ENCODE measurements at places on chromosomes 6 and 20. TPM values are rescaled to one million over a fixed set of nuclear protein-coding genes. Genes with fewer than 3 reads are reported as not detected.

DNA sequence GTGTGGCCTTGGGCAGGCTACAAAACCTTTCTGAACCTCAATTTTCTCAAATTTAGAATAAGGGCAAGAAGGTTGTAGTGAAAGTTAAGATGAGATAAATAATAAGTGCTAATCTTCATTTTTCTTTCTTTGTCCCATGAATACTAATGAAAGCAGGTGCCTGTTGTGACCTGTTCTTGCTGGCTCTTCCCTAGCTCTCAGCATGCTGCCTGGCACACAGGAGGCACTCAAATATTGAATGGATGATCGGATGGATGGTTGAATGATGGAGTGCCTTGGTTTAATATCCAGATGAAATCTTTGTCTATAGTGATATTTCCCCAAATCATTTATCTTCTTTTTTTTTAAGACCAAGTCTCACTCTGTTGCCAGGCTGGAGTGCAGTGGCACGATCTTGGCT, 15.0 kb downstream of the PBOV1 start:
- no peak overlapping the region for H3K27ac ChIP-seq
- H3K4me1 ChIP-seq = no peaks in the 10 kb centered on the region
- no peaks in the 10 kb centered on the region for H3K27me3 ChIP-seq
- no peak overlapping the region for H3K4me3 ChIP-seq
- peaks cover 13% of the 10 kb centered on the region for H3K36me3 ChIP-seq

Gene GLP1R
- not detected for total RNA-seq

GRCh38 chr6:26270903-26271667, 93.9 kb upstream of the BTN3A2 start:
- no peak overlapping the region for H3K4me3 ChIP-seq
- H3K27me3 ChIP-seq = no peaks in the 10 kb centered on the region
- no peaks in the 10 kb centered on the region for H3K36me3 ChIP-seq
- peak; percentile 39 for DNase-seq

Gene F13A1
- 0.25 TPM for total RNA-seq

- no peaks in the 10 kb centered on the region for H3K27me3 ChIP-seq
- no peak for DNase-seq
- H3K27ac ChIP-seq = no peak overlapping the region
Observed at GRCh38 chr20:34552569-34552968, 5.9 kb upstream of the MAP1LC3A start.

GRCh38 chr6:11921751-11922150, 90.4 kb upstream of the HIVEP1 start:
- peaks cover 66% of the 10 kb centered on the region for H3K4me1 ChIP-seq
- H3K27ac ChIP-seq = peak overlapping the region; percentile 93
- DNase-seq = no peak
- H3K4me3 ChIP-seq = no peak overlapping the region

DNA sequence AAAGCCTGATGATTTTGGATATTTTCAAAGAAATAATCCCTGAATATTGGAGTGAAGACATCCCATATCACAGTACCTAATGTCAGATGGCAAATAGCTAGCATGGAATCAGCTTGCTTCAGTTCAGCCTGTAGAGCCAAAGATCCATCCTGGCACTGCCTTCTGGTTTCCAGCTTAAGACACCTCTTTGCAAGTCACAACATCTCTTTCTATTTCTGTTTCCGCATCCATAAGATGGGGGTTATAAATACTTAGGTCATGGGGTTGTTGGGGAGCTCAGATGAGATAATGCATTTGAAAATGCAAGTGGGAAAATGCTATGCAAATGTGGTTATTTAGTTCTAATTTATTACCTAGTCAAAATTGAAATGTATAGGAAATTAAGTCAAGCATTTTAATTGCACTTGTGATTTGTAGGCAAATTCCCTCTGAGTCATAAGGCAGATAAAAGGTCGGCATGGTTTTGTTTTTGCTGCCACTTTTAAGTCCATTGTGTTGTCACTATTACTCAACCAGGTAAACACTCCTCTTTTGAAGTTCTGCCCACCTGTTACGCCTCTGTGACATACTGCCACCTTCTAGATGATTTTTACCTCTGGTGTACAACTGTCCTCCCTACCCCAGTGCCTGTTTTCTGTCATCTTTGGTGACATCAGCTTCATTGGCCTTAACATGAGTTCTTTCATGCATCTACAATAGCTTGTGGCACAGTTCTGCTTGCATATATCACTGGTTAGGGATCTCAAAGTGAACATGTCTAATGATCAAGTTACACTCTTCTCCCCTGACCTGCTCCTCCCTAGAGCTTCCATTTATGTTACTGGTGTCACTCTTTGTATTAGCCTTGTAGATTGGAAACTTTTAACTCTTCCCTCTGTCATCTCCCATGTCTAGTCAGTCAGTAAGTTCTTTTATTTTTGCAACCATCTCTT, 96.6 kb downstream of the CDKAL1 start:
- H3K27ac ChIP-seq = no peak overlapping the region
- H3K4me3 ChIP-seq = no peak overlapping the region
- no peak for DNase-seq
- no peaks in the 10 kb centered on the region for H3K27me3 ChIP-seq

DNA sequence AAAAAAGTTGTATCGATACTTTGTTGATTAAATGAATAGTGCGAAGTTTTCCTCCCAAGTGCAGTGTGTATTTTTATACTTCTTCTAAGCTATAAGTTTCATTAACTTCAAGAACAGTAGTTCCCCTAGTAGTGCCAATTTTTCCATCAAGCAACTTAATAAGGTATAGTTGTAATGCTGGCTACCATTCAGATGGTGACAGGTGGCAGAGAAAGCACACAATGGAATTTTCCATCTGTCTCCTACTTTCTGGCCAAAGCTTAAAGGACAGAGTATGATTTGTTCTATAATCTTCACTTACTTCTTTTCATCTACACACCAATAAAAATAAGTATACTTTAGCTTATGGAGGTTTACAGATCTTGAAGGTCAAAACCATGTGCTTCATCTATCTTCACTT, 431.1 kb downstream of the NKAIN2 start:
- H3K4me3 ChIP-seq = no peak overlapping the region
- no peaks in the 10 kb centered on the region for H3K36me3 ChIP-seq
- DNase-seq = no peak
- peaks cover 10% of the 10 kb centered on the region for H3K27me3 ChIP-seq

GRCh38 chr6:31142361-31142761, 3.5 kb upstream of the PSORS1C2 start:
- H3K36me3 ChIP-seq = peaks cover 20% of the 10 kb centered on the region
- peaks cover 11% of the 10 kb centered on the region for H3K4me1 ChIP-seq
- no peak for DNase-seq
- H3K27me3 ChIP-seq = peaks cover 2% of the 10 kb centered on the region

- no peak overlapping the region for H3K4me3 ChIP-seq
- H3K4me1 ChIP-seq = peaks cover 3% of the 10 kb centered on the region
- H3K36me3 ChIP-seq = peaks cover 20% of the 10 kb centered on the region
- no peak for DNase-seq
- H3K27me3 ChIP-seq = no peaks in the 10 kb centered on the region
- no peak overlapping the region for H3K27ac ChIP-seq
Observed at GRCh38 chr6:135325624-135326424, 144.7 kb downstream of the MYB start.

DNA sequence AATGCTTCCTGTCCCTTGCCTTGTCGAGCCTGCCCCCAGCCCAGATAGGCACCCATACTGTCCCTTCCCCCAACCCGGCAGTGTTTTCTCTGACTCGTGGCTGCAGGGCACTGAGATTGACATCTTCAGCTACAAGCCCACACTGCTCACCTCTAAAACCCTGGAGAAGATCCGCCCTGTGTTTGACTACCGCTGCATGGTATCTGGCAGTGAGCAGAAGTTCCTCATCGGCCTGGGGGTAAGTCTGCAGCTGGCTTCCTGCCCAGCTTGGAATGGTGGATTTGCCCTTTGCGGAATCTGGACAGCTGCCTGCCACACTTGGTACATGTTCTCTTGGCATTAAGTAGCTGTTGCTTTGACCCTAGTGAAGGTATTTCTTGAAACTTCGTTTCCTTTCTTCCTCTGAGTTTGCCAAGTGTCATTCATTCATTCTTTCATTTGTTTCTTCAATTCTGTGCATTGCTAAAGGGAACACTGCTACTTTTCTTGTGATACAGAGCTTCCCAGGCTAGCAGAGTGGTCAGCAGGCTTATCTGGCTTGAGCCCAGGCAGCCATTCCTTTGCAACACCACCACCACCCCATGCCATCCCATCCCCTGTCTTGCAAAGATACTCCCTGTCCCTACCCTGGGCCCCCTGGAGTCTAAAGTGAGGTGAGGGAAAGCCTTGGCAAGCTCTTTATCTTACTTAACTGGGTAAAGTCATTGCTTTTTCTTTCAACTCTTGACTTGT, 26.2 kb downstream of the CCDC167 start:
- no peak for DNase-seq
- no peak overlapping the region for H3K4me3 ChIP-seq
- H3K27me3 ChIP-seq = no peaks in the 10 kb centered on the region
- H3K36me3 ChIP-seq = peaks cover 52% of the 10 kb centered on the region
- no peaks in the 10 kb centered on the region for H3K4me1 ChIP-seq

DNA sequence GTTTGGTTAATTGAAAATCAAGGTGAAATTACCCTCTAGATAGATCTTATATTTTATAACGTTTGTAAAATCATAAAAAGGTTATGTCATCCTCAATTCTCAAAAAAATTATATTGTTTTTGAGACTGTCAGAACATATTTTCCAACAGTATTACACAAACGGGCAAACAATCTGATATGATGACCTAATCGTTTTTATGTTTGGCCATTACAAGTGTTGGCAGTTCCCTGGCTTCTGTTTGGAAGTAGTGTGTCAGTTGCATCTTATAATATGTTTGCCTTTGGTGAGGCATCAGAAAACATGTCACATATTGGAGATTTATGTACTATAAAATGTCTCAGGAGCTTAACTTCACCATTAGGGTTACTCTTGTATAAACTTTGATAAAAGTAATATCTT, 308.1 kb upstream of the EPHA7 start:
- H3K27me3 ChIP-seq = no peaks in the 10 kb centered on the region
- H3K36me3 ChIP-seq = no peaks in the 10 kb centered on the region
- no peak overlapping the region for H3K27ac ChIP-seq
- DNase-seq = no peak

Data from mesothelial cell of epicardium (in vitro differentiated cells).